ENCODE measurements at places on chromosomes 13 and 19.
A peak's percentile ranks its signal among the peaks of the same experiment; 100 is the strongest.

- no peak for DNase-seq
Observed at GRCh38 chr13:27962128-27962841, 6.8 kb downstream of the CDX2 start.

- DNase-seq: peak; percentile 67
Observed at GRCh38 chr13:41995946-41996345, 35.0 kb upstream of the VWA8 start.

- no peak for DNase-seq
Observed at GRCh38 chr13:104295537-104295936, 1229.3 kb upstream of the SLC10A2 start.

- DNase-seq: no peak
Observed at GRCh38 chr13:73274147-73274546, 215.3 kb downstream of the KLF5 start.

DNA sequence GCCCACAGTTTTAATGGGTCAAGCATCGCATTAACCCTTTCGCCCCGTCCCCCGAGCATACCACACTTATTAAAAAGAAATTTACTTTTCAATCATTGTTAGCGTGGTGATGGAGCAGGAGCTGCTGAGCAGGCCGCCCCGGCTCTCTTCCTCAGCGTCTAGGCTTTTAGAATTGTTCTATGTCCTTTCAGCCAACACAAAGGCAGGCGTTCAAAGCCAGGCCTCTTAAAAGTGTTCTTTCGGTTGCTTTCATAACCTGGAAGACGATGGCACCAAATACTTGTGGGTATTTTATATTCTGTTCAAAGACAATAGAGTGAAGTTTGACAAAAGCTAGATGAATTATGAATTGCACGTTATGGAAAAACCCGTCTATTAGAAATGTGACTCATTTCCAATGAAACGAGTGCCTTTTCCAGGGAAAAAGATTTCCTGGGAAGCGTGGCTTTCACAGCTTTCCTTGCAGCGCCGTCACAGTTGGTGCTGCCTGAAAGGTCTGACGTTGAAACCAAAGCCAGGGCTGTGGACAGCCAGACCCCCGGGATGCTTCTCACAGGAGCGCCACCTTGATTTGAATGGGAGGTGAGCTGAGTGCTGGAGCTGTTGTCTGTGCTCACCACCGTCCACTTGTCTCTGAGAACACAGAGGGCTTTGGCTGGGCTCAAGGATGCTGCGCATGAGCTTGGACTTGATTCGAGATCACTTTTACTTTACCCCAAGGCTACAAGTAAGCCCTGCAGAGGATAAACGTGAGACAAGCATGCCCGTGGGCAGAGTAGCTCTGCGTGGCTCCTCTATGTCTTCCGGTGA is 78.8 kb downstream of the SOX1 start:
- no peak for DNase-seq

GRCh38 chr13:106513025-106513983 is 22.2 kb downstream of the EFNB2 start:
- DNase-seq: no peak

DNA sequence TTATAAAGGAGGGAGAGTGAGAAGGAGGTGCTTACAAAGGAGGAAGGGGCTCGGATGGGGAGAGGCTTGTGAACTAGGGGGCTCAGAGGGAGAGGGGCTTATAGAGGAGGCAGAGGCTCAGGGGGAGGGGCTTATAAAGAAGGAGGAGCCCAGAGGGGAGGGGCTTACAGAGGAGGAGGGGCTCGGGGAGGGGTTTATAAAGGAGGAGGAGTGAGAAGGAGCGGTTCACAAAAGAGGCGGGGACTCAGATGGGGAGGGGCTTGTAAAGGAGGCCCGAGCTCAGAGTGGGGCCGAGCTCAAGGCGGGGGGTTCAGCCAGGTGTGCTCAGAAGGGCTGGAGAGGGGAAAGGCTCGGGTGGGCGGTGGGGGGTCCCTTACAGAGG is 500 bp downstream of the SMIM24 start:
- no peak for DNase-seq

DNA sequence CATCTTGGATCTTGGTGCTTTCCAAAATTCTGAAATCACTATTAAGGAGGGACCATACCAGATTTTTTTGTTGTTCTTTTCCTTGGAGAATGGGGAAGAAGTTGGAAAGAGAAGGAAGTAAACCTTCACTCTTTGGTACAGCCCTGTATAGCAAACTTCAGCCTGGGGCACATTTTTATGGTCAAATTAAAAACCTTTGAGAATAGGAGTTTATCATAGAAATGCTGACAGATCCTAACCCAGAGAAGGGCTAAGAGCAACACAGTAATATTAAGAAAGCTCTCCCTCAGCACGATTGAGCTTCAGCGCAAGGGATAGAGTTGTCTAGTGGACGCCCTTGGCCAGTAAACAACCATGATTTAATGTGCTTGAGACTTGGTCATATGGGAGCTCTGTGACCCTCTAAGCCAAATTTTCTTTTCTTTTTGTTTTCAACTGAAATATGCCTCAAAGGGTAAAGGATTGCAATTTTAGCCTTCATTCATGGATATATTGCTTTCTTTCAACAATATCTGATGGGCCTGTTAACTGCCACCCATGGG is 294.3 kb upstream of the MAB21L1 start:
- DNase-seq: no peak

- DNase-seq: peak; percentile 100
Observed at GRCh38 chr19:16111160-16111908, at the start of gene RAB8A. Gene RAB8A, plus strand, starts transcription at chr19:16111889. Its CDS starts 13 bp downstream, at chr19:16111902.

DNA sequence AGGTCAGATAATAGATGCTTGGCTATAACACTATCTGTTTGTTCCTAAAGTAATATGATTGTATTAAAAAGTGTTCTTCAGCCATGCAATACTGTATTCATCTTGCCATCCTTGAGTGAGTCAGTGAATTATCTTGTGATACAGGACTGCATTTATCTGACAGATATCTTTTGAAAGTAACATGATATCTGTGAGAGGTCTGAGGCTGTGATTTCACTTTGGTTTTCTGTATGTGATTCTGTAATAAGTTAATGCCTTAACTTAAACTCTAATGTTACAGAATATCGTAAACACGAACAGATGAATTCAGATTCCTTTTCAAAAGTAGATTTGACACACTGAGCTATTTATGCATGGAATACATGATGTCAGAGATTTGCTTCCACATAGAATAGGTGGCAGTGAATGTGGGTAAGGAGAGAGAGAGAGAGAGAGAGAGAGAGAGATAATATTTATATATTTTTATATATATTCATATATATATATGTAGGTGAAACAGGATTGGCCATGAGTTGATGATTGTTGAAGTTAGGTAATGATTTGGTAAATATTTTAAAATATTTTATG is 97.9 kb upstream of the RNF113B start:
- no peak for DNase-seq

GRCh38 chr13:20350819-20351218 is 118.7 kb upstream of the GJB6 start:
- DNase-seq: no peak

DNA sequence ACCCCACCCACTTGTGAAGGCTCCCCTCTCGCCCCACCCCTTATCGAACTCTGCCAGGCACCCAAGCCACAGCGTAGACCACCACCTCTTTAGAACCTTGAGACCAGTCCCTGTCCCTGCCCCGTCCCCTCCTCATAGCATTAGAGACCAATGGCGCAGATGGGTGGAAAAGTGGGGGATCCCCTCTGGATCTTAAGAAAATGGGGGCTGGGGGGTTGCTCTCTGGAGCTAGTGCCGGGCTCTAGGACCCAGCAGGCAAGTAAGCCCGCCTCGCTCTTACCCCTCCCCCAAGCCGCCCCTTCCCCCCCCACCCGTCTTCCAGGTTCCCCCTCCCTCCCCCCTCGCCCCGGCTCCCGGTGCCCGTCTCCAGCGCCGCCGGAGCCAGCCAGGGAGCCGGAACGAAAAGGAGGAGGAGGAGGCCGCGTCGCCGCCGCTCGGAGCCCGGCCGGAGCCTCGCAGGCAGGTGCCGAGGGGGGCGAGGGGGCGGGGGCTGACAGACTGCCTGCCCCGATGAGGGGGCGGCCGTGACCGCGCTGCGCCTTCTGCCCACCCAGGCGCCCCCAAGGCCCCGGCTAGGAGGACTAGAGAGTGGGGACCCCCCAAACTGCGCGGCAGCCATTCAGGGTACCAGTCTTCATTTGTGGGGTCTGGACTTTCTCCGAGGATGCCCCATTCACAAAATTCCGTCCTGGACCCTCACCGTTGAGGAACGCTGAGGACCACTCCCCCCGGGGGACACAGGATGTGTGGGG is at the start of gene SPRED3:
TSS of gene SPRED3 (plus strand) at position 349 of the 752 bp plus-strand sequence. CDS start 1,606 bp downstream, outside the sequence.
- DNase-seq: peak; percentile 62

- no peak for DNase-seq
Observed at GRCh38 chr13:30862707-30863106, 43.4 kb upstream of the MEDAG start.

DNA sequence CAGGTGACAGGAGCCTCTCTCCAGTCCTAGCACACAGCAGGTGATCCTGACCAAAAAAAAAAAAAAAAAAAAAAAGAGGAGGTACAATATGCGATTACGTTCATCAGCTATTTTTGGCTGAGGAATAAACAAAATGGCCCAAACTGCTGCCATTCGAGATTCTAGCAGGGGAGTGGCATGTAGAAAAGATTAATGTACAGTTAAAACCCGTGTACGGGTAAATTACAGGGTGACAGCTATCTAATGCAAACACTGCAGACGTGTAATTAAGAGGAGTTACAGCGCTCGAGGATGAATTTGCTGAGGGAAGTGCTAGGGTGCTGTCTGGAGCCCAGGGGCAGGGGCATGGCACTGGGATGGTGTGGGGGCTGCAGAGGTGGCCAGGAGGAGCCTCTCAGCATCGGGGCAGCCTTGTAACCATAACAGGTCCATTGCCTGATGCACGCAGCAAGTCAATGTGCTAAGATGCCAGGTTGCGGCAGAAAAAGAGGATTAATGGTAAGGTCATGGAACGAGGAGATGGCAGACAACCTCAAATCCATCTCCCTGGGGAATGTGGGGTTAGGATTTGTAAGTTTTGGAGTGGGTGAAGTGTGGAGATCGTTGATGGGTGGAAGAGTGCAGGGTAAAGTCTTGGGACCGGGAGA is 17.4 kb downstream of the CHST8 start:
- no peak for DNase-seq

DNA sequence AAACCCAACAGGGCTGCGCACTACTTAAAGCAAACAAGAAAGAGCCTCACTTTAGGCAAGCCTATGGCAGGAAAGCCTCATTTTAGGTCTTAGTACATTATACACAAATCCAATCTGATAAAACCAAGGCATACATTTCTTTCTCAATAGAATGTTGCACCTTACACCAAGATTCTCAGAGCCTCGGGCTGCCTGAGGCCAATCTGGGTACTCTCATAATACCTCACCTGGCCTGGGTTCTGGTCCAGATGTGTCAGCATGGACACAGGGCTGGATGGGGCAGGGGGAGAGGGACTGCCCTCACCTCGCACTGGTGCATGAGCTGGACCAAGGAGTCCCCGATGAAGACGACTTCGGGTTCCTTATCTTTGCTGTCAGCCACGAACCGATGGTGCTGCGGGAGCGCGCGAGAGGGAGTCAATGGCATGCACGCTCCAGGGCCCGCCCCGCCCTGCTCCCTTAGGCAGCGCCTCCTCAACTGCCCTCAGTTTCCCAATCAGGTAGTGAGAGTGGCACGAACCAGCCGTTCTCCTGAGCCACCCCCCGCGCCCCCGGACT is at the start of gene PRR19:
TSS of gene PRR19 (plus strand) at position 487 of the 558 bp plus-strand sequence. CDS start 7,453 bp downstream, outside the sequence.
- DNase-seq: no peak

- peak; percentile 95 for DNase-seq
Observed at GRCh38 chr19:45882652-45883585, 3.0 kb downstream of the IRF2BP1 start.

DNA sequence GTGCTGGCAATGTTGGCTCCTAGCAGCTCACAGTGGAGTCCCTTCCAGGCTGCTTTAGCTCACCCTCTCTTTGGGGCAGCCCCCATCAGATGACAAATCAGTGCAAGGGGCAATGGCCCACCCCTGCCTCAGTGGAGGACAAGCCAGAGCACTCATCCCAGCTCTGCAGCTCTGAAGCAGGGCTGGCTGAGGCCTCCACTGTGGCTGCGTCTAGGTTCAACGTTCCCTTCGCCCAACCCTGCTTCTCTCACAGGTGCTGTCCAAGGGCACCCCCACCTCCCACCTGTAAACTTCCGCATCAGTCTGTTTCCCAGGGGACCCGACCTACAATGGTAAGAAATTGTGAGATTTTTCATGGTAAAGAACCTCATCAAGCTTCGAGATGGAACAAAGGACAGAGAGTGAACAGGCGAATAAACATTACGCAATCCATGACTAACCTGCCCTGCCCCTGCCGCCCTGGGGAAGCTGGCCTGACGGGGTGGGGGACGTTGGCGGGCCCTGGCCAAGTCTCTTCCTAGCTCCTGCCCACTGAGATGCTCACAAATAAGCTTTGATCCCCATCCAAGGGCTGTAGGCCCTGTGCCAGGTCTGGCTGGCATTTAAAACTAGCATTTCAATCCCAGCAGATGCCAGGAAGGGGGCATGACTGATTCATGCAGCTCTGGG is 40.5 kb downstream of the DZIP1 start:
- no peak for DNase-seq

GRCh38 chr19:17997969-17998826 is 9.8 kb upstream of the ARRDC2 start:
- no peak for DNase-seq

DNA sequence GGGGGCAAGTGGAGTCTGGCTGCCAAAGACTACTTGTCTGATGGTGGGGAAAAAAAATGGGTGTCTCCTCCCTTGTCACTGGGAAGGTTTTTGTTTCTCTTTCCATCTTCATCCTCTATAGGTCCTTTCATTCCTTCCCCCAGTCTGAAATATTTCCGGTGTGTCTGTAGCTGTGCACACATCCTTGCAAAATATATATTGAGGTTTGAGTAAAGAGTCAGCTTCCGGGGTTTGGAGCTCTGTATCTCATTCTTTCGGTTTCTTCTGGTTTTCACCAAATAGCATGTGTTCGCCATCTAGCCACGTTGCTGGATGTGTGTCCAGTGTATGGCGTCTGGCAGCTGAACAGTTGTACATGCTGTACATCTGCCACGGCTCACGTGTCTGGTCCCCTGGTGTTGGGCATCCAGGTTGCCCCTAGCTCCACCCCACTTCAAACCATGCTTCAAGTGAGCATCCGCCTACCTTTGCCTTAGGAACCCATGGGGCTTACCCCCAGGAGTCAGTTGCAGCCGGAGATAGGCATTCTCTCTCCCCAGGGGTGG is 142.2 kb downstream of the SIPA1L3 start:
- DNase-seq: peak; percentile 88

Data from activated CD8-positive, alpha-beta memory T cell treated with anti-CD3 and anti-CD28 coated beads for 24 hours (primary cell).